ENCODE measurements at places on chromosomes 3 and 15.

GRCh38 chr3:14810070-14810791 is 8.5 kb upstream of the FGD5 start:
- DNase-seq = no peak

GRCh38 chr3:60240492-60240891 is 1010.8 kb downstream of the FHIT start:
- no peak for DNase-seq

GRCh38 chr3:170523248-170523647 is 62.6 kb downstream of the SLC7A14 start:
- no peak for DNase-seq

DNA sequence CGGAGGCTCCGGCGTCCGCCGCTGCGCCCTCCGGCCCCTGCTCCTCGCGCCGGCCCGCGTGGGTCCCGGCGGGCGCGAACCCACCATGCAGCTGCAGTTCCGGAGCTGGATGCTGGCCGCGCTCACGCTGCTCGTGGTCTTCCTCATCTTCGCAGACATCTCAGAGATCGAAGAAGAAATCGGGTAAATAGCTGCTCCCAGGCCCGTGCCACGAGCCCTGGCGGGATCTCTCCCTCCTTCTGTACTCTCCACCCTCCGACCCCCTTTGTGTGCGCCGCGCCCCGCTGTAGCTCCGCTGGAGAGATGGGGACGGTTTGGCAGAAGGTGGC is 263 bp downstream of the ST8SIA2 start:
- DNase-seq = no peak

DNA sequence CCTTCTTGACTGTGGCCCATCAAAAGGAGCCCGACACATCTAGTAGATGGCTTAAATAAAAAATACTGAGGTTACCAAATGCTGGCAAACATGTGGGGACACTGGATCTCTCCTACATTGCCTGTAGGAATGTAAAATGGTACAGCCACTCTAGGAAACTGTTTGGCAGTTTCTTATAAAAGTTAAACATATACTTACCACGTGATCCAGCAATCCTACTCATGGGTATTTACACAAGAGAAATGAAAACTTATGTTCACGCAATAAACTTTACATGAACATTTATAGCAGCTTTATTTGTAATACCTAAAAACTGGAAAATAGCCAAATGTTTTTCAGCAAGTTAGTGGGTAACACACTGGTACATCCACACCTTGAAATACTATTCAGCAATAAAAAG is 9.1 kb downstream of the ZBTB38 start:
- DNase-seq = no peak
